ENCODE measurements at places on chromosomes 7 and 10. TPM values are rescaled to one million over a fixed set of nuclear protein-coding genes. Genes with fewer than 3 reads are reported as not detected.

ERVW-1 gene
- 0.31 TPM for polyA plus RNA-seq

GRCh38 chr7:27155816-27156507 is 513 bp downstream of the HOXA7 start:
- H3K4me1 ChIP-seq: peaks cover 33% of the 10 kb centered on the region
- peak overlapping the region; percentile 21 for H3K4me3 ChIP-seq
- H3K27me3 ChIP-seq: peaks cover 71% of the 10 kb centered on the region
- no peak overlapping the region for H3K27ac ChIP-seq
- no peak for DNase-seq

DNA sequence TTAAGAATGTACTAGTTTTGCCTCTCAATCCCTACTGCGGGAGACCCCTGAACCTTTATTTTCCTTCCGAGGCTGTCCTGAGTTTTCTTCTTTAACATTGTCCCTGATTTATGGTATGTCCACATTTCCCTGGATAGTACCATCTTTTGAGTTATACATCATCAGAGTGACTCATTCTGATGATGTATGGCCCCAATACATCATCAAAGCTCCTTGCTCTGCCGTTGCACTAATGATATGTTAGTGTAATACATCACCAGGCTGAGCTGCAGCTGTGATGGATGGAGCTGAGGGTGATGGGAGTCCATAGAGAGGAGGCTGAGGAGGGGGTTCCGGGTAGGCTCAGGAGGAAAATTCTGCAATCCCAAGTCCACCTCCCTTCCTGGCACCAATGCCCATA is 986.5 kb downstream of the KCNMA1 start:
- H3K36me3 ChIP-seq: no peaks in the 10 kb centered on the region
- DNase-seq: no peak
- no peaks in the 10 kb centered on the region for H3K4me1 ChIP-seq

ABCB4 gene
- polyA plus RNA-seq: 23.4 TPM

ZRANB1 gene
- 9.3 TPM for polyA plus RNA-seq

DNA sequence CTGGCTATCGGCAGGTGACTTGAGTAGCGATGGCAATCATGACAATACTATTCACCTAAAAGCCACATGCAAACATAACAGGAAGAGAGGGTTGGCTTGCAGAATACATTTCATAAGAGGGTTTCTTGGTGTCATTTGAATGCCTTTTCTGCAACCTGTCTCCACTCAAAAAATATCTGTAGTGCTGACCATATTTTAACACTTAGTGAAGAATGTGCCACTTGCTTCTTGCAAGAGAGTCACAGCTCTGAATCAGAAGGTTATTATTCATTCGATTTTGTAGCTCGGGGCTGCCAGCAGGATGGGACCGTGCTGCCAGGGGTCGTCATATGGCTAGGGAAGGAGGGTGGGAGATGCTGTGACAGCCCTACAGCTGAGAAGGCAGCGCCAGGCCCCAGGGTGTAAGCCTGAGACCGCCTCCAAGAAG is 152.0 kb upstream of the PITRM1 start:
- no peak overlapping the region for H3K27ac ChIP-seq
- no peaks in the 10 kb centered on the region for H3K27me3 ChIP-seq
- no peak for DNase-seq
- H3K4me1 ChIP-seq: no peaks in the 10 kb centered on the region
- no peaks in the 10 kb centered on the region for H3K36me3 ChIP-seq

DNA sequence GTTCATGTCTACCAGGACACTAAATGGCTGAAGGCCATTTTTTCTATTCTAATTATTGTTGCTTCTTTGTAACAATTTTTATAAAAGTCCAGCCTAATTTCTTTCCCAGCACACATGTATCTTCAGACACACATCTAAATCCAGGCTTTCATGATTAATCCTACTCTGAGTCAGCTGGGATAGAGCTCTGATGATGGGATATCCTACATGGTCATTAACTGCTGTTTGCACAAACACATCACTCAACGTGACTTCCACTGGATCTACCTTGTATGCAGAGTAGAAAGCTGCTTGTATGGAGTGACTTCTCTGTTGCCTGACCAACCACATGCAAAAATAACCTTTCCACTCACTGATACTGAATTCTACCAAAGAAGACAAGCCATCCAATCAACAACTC is 260.9 kb downstream of the AHR start:
- no peaks in the 10 kb centered on the region for H3K27me3 ChIP-seq
- DNase-seq: no peak
- no peak overlapping the region for H3K4me3 ChIP-seq

LIPA gene
- 157 TPM for polyA plus RNA-seq

GRCh38 chr10:13371897-13372470 is 23.9 kb upstream of the SEPHS1 start:
- peaks cover 8% of the 10 kb centered on the region for H3K27me3 ChIP-seq
- H3K27ac ChIP-seq: no peak overlapping the region
- no peaks in the 10 kb centered on the region for H3K36me3 ChIP-seq
- peak; percentile 55 for DNase-seq
- H3K4me1 ChIP-seq: no peaks in the 10 kb centered on the region
- H3K4me3 ChIP-seq: no peak overlapping the region

- DNase-seq: no peak
- peaks cover 78% of the 10 kb centered on the region for H3K4me1 ChIP-seq
- H3K36me3 ChIP-seq: peaks cover 44% of the 10 kb centered on the region
- no peaks in the 10 kb centered on the region for H3K27me3 ChIP-seq
- H3K27ac ChIP-seq: peak overlapping the region; percentile 97
Measured at GRCh38 chr7:21938463-21938862, 7.2 kb downstream of the CDCA7L start.

HTR5A gene
- polyA plus RNA-seq: not detected

- H3K36me3 ChIP-seq: no peaks in the 10 kb centered on the region
- DNase-seq: no peak
- no peaks in the 10 kb centered on the region for H3K4me1 ChIP-seq
- H3K4me3 ChIP-seq: no peak overlapping the region
Measured at GRCh38 chr10:31822616-31823318, 105.9 kb downstream of the ARHGAP12 start.

PDAP1 gene
- 28.5 TPM for polyA plus RNA-seq

GOLGA7B gene
- not detected for polyA plus RNA-seq

- no peak overlapping the region for H3K27ac ChIP-seq
- no peaks in the 10 kb centered on the region for H3K36me3 ChIP-seq
- H3K27me3 ChIP-seq: no peaks in the 10 kb centered on the region
- H3K4me1 ChIP-seq: no peaks in the 10 kb centered on the region
- no peak for DNase-seq
Measured at GRCh38 chr10:76582531-76582930, 1055.1 kb downstream of the KCNMA1 start.

GRCh38 chr10:124370426-124370825 is 48.3 kb downstream of the OAT start:
- no peak overlapping the region for H3K27ac ChIP-seq
- H3K4me1 ChIP-seq: peaks cover 32% of the 10 kb centered on the region
- DNase-seq: no peak

SRGN gene
- polyA plus RNA-seq: 29.4 TPM

- no peak for DNase-seq
- no peaks in the 10 kb centered on the region for H3K27me3 ChIP-seq
- H3K27ac ChIP-seq: no peak overlapping the region
- no peak overlapping the region for H3K4me3 ChIP-seq
Measured at GRCh38 chr7:77202481-77202976, 2.9 kb upstream of the FGL2 start.

DNA sequence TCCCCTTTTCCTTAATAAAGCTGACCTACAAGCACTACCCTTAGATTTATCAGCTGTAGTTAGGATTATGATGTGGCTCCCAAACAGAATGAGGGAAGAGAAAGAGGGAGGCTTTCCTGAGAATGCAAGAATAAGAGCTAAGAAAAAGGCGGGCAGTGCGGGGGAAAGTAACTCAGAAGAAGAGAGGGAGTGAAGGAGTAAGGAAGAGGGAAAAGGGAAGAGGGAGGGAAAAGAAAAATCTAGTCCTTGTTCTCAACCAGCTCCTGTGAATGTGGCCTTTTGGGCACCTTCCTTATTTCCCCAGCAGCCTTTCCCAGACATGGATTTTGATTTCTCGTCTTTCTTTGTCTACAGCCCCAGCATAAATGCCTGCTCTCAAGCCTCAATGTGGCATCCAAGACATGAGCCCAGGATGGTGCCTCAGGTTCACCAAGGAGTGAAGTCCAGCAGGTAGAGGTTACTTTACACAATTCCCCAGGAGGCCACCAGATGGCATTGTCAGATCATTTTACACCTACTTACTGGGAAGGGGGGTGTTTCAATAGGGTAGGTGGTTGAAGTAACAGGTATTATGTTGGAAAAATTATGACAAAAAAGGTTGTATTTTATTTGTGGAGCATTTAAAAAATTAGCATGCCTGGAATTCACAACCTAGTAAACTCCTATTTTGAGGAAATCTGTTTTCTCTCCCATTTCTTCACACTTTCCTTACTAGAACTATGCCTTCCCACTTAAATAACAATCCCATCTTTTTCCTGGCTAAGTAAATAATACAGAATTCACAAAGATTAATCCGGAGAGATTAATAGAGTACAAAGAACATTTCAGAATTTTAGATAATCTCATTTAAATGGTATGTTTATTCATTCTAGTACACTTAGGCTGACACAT is 106.5 kb downstream of the HTR7 start:
- no peak overlapping the region for H3K27ac ChIP-seq
- peaks cover 28% of the 10 kb centered on the region for H3K27me3 ChIP-seq
- H3K4me3 ChIP-seq: no peak overlapping the region
- peak; percentile 29 for DNase-seq
- no peaks in the 10 kb centered on the region for H3K36me3 ChIP-seq

DNA sequence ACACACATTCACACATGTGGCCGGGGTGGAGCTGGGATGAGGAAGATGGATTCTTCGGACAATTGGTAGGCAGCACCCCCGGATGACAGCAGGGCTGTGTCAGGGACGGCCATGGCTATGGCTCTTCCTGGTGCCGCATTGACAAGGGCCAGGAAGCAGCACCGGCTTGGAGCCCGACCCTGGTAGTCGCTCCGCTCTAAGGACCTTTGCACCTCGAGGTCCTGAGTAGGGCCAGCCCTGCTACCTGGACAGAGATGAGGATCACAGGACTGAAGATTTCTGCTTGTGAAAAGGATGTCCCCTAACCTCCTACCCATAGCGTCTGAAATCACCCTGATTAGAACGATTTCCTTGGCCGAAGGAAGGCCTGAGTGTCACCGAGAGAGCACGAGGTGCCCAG is 134.1 kb downstream of the ADARB2 start:
- H3K27ac ChIP-seq: no peak overlapping the region
- no peak overlapping the region for H3K4me3 ChIP-seq
- no peaks in the 10 kb centered on the region for H3K36me3 ChIP-seq
- no peak for DNase-seq
- peaks cover 5% of the 10 kb centered on the region for H3K4me1 ChIP-seq

DNA sequence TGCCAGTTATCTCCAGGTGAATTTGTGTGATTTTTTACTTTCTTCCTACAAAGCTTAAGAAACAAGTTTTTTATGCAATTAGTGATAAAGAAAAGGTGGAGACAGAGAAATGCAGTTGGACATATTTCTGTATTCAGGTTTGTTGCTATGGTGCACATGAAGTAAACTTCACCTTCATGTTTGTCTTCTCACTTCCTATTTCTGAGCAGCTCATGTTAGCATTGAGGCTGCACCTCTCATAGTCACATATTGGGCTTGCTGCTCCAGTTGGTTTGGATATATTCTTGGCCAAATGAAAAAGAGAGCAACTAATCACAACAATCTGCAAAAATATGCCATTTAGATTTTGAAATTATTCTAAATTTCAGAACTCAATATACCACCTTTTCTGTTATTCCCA is 475.6 kb upstream of the ZWINT start:
- no peak overlapping the region for H3K4me3 ChIP-seq
- no peak for DNase-seq
- H3K36me3 ChIP-seq: no peaks in the 10 kb centered on the region
- no peaks in the 10 kb centered on the region for H3K27me3 ChIP-seq
- no peaks in the 10 kb centered on the region for H3K4me1 ChIP-seq

All from naive B cell (primary cell).